ENCODE measurements at places on chromosomes 5 and 9. TPM values are rescaled to one million over a fixed set of nuclear protein-coding genes. Genes with fewer than 3 reads are reported as not detected.

AGTPBP1 gene
- 55.2 TPM for total RNA-seq

TLX3 gene
- total RNA-seq = not detected

CENPK gene
- total RNA-seq = 14.4 TPM

TRPM3 gene
- total RNA-seq = not detected

CNTLN gene
- total RNA-seq = 0.28 TPM

LRRC19 gene
- total RNA-seq = not detected

HSPA4 gene
- 42.2 TPM for total RNA-seq

ARHGEF37 gene
- 0.41 TPM for total RNA-seq

ROPN1L gene
- total RNA-seq = 0.42 TPM

KIF4B gene
- total RNA-seq = not detected

CAPSL gene
- not detected for total RNA-seq

ASS1 gene
- not detected for total RNA-seq

ANKRD34B gene
- total RNA-seq = not detected
